ENCODE measurements at places on chromosomes 5 and 9.

DNA sequence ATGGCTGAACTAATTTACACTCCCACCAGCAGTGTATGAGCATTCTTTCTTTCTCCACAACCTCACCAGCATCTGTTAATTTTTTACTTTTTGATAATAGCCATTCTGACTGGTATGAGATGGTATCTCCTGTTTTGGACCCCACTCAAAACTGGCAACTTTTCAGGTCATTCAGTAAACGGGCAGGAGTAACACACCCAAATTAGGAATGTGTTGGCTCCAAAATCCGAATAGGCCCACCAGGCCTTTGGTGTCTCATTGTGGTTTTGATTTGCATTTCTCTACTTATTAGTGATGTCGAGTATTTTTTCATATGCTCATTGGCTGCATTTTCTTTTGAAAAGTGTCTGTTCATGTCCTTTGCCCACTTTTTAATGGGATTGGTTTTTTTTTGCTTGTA, 517.1 kb downstream of the TMEM232 start:
- DNase-seq = no peak

- no peak for DNase-seq
Measured at GRCh38 chr5:161396171-161396570, 150.4 kb downstream of the GABRB2 start.

- no peak for DNase-seq
Measured at GRCh38 chr9:125878164-125878631, 131.0 kb downstream of the PBX3 start.

GRCh38 chr5:120628156-120628555, 164.1 kb downstream of the PRR16 start:
- DNase-seq = no peak

DNA sequence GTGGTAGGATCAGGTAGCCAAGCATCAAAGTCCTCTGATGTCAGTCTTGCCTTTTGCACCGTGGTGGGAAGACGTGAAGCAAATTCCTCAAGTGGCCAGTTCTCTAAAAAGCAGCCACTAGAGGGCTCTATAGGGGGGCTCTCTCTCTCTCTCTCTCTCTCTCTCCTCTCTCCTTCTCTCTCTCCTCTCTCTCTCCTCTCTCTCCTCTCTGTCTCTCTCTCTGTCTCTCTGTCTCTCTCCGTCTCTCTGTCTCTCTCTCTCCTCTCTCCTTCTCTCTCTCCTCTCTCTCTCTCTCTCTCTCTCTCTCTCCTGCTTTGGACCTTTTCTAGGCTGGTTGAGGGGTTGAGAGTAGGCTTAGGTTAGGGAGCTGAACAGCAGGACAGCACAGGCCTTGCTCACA, 13.9 kb upstream of the OSMR start:
- DNase-seq = no peak

- DNase-seq = peak; percentile 21
Measured at GRCh38 chr5:119339965-119340364, 15.9 kb upstream of the TNFAIP8 start.

- no peak for DNase-seq
Measured at GRCh38 chr5:96252596-96252995, 180.5 kb downstream of the PCSK1 start.

- peak; percentile 41 for DNase-seq
Measured at GRCh38 chr5:139636975-139637408, 11.2 kb upstream of the CXXC5 start.

- DNase-seq = no peak
Measured at GRCh38 chr9:135347461-135347860, 132.1 kb upstream of the PPP1R26 start.

- no peak for DNase-seq
Measured at GRCh38 chr5:159021901-159022556, 77.7 kb downstream of the EBF1 start.

DNA sequence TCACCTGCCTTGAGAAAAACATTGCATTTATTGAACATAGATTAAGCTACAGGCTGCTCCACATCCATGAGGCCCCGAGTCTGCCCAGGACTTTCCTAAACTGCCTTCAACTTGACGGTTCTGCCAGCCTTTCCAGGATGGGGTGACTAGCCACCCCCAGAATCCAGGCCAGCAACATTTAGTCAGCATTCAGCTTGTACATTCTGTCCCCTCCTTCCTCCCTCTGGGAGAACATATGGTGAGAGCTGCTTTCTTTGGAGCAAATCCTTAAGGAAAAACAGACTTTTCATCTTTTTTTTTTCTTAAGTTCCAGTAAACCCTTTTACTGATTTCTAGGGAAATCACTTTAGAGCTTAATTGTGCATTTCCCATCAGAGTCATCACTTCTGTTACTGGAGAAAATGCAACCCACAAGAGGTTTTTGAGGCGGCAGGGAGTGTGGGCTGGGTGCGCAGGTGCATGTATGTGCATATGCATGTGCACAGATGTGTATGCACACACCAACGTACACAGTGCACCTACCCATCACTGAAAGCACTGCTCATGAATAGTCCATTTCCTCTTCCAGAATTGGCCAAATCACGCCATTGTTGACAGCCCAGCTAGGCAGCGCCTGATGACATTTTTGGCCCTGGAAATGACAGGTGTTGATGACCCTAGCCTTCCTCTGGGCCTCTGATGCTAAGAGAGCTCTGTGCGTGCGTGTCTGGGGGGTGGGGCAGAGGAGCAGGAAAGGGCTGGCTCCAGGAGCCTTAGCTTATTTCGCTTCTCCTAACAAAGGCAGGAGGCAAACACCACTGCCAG, 145.6 kb downstream of the HSD17B3 start:
- DNase-seq = no peak

DNA sequence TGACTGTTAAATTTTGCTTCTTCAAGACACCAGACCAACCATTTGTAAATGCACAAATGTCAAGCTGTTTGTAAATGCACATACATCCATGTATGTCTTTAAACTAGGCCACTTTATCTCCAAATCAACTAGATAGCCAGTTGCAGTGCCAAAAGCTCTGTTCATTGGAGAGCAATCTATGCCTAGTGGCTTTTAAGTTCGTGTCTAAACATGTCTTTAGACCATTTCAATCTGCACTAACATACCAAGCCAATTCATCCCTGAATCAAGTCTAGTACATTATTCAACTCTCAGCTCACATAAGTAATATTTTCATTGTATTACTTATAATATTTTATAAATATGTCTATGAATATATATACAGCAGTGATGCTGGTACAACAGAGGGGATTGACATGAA, 985.9 kb downstream of the CDH18 start:
- DNase-seq = no peak

Measured in stimulated activated naive CD4-positive, alpha-beta T cell treated with Interleukin-2 at 50 U/mL for 16 hours (primary cell).